AG08396 (cell line): ENCODE measurements at places on chromosomes 7 and 10.

- peak; percentile 42 for DNase-seq
Measured at GRCh38 chr10:80530251-80530650, 7.5 kb upstream of the SH2D4B start.

DNA sequence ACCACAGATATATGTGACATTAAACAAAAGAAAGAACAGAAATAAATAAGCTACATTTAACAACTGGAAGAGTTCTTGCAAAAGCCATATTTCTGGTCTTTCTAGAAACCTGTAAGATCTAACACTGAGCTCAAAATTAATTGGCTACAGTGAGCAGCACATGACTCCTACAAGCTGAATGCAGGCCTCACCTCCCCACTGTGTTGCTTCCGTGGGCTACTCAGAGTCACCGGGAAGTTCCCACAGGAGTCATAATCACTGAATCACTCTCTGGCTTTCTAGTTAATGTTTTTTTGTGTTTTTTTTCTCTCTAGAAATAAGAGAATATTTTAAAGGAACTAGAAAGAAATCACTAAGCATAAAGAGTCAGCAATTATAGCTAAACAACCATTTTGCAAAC lies 10.2 kb upstream of the MRPS24 start:
- peak; percentile 53 for DNase-seq

- DNase-seq, result no peak
Measured at GRCh38 chr10:122639801-122640200, 59.8 kb downstream of the C10orf120 start.

- no peak for DNase-seq
Measured at GRCh38 chr7:18798088-18798906, 302.7 kb downstream of the HDAC9 start.
